ENCODE measurements at places on chromosomes 3 and 15. TPM values are rescaled to one million over a fixed set of nuclear protein-coding genes. Genes with fewer than 3 reads are reported as not detected.
A peak's percentile ranks its signal among the peaks of the same experiment; 100 is the strongest.

DNA sequence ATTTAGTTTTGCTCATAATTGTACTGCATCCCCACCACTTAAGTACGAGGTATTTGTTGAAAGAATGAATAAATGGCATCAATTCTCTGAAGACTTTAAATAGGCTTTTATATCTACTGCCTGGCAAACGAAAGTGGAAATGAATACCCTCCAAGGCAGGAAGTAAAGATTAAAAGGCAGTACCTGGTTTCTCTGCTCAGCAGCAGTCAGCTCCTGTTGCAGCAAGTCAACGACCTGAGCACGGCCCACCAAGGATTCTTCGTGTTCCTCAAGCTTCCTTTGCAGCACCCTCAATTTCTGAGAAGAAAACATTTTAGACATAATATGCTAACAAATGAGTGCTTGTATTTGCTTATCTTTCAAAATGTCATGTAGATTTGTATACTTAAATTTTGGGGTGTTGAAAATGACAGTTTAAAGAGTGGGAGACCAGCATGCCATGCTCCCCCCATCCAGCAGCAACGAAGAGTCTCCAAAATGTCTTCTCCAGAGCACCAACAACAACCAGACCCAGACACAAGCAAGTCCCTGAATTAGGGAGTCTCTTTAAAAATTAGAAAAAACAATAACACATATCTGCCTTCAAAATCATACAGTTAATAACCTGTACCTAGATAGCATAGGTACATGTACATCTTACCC, 31.2 kb downstream of the GOLGB1 start:
- peak; percentile 44 for DNase-seq

Gene NDN
- 1.6 TPM for total RNA-seq

DNA sequence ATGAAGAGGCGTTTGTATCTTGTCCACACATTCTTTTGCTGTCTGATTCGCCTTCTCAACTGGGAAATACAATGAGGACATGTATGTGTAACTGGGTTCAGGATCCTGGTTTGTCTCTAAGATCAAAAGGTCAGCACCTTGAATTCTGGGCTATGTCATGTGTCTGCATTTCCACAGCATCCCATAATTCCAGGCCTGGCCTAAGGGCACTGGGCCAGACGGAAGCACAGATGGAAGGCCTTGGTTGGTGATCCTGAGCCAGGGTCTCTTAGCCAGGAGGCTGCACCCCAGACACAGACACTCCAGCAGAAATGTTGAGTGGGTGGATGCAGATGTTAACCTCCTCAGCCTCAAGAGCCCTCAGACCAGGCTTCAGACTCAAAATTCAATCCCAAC, 23.7 kb upstream of the HERC1 start:
- DNase-seq: no peak

Gene ACKR4
- total RNA-seq: not detected

DNA sequence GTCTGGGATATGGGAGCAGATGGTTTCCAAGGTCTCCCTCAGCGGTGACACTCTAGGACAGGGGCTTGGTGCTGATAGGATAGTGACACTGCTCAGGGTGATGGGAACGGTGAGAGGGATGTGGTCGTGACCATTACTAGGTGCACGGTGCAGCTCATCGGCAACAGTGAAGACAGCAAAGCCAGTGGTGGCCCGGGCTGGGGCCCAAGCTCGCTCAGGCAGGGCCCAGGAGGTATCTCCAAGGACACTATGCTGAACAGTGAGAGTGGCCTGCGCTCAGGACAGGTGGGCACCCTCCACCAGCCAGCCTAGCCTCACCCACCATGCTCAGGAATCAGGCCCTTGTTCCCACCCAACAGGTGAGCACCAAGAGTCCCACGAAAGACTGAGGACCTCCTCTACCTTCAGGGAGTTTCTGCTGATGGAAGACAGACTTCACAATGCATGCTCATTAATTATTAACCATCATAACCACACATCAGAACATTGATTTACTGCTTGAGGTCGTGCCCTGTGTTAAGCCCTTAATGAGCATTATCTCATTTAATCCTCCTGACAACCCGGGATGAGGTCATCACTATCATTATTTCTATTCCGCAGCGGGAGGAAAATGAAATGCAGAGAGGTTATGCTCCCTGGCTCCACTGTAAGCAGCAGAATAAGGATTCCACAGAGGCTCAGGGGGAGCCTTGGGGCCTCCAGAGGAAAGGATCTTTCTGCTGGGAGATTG, 269.4 kb downstream of the UACA start:
- DNase-seq: no peak
